ENCODE measurements at places on chromosomes 1 and 21.
A peak's percentile ranks its signal among the peaks of the same experiment; 100 is the strongest.

DNA sequence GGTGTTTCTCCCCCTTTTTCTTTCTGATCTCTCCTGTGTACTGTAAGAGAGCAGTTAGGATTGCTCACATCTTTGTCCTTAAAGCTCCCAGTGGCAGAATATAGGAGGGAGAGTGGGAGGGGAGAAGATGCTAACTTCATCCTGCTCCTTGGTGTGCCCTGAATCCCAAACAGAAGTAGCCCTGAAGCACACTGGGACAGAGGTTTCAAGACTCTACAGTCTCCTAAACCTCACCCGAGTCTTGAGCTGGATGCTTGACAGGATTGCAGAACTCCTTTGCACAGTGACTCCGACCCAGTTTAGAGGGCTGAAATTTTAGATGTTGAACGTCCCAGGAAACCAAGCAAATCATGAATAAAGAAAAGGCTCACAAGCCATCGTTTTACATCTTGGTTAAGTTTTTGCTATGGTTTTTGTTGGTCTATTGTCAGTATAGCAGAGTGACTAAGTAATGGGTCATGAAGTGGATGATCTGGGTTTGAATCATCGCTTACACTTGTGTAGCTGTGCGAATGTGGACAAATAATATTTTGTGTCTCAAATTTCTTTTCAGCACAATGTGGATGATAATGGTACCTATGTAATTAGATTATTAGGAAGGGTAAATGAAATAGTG, 37.5 kb downstream of the XCL2 start:
- DNase-seq: peak; percentile 22

GRCh38 chr1:66359815-66360214, 174.1 kb upstream of the SGIP1 start:
- no peak for DNase-seq

DNA sequence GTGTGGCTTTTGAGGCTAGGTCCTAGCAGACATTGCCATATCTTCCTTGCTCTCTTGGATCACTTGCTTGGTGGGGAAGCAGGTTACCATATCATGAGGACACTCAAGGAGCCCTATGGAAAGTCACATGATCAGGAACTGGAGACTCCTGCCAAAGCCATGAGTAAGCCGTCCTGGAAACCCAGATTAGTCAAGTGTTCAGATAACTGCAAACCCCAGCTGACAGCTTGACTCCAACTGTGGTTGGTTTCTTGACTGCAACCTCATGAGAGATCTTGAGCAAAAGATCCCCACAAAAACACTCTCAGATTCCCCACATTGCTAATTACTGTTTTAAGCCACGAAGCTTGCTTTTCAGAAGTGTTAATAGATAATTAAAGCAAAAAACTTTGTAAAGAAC, 58.6 kb downstream of the CACNA1E start:
- DNase-seq: peak; percentile 8

DNA sequence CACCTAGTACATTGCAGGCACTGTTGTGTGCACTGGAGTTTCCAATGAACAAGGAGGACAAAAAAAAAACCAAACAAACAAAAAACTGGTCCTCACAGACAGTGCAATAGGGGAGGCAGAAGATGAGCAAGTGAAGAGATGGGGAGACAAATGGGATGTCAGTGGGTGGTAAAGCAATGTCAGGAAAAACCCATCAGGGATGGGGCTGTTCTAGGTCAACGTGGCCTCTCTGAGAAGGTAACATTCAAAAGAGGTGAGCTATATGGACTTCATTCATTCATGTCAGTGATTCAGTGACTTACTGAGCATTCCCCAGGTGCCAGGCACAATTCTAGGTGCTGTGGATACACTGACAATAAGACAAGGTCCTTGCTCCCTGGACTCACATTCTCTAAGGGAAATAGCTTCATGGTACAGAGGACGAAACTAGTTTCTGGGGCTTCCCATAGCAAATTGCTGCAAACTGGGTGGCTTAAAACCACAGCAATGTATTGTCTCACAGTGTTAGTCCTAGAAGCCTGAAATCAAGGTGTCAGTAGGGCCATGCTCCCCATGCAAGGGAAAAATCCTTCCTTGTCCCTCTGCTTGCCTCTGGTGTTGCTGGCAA, 140.5 kb upstream of the KLHDC7A start:
- no peak for DNase-seq

- DNase-seq: peak; percentile 85
Measured at GRCh38 chr1:39845569-39846566, 37.4 kb downstream of the TRIT1 start.

GRCh38 chr1:188669728-188670382, 1807.8 kb downstream of the BRINP3 start:
- DNase-seq: peak; percentile 17

DNA sequence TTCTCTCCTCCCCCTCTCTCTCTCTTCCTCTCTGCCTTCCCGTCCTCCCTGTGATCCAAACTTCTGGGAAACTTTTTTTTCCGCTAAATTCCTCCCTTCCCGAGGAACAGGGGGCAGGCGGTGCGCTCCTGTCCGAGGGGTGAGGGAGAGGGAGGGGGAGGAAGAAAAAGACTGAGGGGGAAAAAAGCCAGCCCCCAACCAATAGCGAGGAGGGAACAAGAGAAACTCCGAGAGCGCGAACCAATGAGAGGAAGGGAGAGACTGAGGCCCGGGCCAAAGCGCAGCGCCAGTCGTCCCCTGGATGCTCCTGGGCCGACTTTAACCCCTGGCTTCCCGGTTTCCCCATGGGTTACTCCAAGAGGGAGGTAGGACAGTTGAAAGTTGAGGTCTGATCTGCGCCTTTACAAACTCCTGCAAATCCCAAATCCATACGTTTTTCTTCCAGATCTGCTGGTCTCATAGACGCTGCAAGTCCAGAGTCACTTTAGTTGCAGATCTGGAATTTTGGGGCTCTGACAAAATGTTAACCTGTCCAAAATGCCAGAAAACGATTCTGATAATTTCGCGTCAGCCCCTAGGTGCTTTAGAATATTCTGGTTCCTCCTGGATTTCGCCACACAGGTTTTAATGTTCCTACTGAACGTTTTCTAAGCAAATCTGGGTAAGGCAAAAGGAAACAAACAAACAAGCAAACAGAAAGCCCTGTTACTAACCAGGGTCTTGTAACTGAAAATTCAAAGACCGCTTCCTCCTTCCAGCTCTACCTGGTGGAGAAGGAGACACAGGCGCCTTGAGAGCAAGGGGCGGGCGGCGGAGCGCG, at the start of gene TBX15:
Gene TBX15, minus strand, starts transcription at position 158 of the 820 bp plus-strand sequence. CDS start 548 bp downstream, outside the sequence.
- peak; percentile 94 for DNase-seq

- DNase-seq: no peak
Measured at GRCh38 chr1:12344596-12345349, 114.9 kb downstream of the VPS13D start.

- peak; percentile 93 for DNase-seq
Measured at GRCh38 chr21:38159355-38159754, 97.4 kb upstream of the KCNJ15 start.

GRCh38 chr1:174967845-174968705, 31.7 kb upstream of the CACYBP start:
- no peak for DNase-seq

GRCh38 chr1:151326619-151327222, 495 bp downstream of the PI4KB start:
- DNase-seq: peak; percentile 50

GRCh38 chr1:161051219-161051618, 5.4 kb upstream of the USF1 start:
- no peak for DNase-seq

DNA sequence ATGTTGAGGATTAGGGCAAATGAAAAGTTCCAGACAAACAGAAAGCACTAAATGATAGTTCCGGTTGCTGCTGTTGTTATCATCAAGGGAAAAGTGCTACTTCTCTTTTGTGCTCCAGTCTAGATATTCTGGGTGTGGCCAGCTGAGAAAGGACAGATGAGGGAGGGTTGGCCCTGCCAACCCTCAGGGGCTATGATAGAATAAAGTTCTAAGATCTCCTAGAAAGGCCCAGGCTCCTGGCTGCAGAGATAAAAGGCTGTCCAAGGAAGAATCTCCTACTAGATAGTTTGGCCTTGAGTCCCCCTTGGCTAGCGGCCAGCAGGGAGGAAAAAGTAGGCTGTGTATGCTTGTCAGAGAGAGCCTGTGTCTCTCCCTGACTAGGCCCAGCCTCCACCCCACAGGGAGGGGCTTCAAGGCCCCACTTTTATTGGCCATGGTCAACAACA, 31.5 kb downstream of the RIMS3 start:
- DNase-seq: no peak

GRCh38 chr1:19644681-19645410, 735 bp downstream of the NBL1 start:
- no peak for DNase-seq

DNA sequence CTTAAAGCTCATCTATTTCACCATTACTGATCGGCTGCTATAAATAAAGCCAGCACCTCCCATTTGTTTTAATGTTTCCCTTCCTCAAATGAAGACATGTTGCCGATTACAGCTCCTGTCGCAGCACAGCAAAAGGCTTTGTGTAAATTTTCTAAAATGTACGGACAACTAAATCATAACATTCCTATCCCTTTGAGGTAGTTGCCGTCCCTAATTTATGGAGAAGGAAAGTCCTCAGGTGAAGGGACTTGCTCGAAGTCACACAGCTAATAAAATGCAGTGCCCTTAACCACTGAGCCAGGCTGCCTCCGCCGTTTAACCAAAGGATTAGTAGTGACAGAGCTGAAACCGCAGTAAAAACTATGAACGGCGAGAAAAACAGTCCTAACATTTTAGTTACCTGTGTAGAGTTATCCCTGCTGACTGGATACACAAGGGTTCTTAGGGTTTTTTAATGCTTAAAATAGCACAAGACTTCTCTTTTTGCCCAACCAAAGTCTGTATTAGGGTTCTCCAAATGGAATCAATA, 871 bp downstream of the PINK1 start:
- DNase-seq: no peak

DNA sequence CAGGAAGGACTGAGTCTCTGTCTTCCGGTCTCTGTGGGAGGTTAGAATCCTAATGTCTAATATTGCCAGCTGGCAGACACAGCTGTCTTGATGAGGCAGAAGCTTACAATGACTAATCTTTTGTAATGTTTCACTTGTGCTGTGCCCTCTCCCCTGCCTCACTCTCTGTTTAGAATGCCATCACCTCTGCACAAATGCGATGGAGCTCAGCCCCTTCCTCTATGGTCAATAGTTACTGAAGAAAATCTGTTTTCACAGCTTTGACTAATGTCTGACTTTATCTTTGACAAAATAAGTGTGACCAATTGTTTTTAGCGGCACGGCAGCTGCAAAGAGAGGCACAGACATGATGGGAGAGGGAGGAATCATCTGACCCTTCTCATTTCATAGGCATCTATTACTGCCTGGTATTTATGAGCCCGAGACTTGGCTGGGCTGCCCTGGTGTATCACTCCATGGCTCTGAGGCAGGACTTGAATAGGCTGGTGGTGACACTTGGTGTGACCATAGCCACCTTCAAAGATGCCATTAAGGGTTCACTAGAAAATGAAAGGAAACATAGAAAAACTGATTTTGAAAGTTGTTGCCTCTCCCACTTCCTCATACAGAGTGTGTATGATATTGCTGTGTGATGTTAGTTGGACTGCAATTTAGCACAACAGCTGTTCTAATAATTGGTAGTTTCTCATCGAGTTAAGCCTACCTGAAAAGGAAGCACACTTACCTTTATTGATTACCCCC, 163.2 kb upstream of the NBPF11 start:
- peak; percentile 42 for DNase-seq

GRCh38 chr1:51284487-51284954, 45.8 kb downstream of the TTC39A start:
- DNase-seq: no peak

DNA sequence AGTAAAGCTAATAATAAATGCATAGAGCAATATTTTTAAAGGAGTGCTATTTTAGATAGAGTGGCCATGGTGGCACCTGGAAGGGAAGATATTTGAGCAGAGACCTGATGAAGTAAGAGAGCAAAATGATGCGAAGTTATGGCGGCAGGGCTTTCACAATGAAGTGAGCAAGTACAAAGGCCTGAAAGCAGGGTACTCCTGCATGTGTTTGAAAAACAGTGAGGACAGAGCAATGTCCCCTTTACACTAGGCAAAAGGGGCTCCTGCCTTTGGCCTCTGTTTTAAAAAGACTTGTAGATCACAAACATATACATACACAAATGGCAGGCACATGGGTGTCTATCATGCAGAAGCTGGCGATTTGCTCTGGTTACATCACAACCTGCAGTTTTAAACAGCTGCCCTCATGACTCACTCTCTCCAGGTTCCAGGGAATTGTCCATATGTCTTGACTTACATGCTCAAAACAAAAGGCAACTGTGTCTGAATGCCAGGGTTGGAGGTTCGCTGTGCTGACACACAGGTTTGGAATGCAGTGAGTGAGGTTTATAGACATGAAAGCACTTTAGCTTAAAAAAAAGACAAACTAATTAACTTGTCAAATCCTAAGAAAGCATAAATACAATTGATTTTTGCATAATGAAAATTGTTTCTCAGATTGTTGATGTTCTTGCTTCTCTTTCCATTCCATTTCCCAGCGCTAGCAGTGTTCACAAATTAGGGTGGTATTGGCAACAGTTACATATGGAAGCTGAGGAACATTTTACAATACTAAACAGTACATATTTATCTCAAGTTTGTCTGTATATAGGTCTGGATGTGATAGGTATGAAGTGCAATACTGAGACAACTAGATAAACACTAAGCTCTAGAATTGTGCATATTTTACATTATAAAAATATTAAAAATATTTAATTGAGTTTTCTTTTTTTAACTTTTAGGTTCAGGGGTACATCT, 313.9 kb downstream of the BARHL2 start:
- peak; percentile 86 for DNase-seq

GRCh38 chr21:37837381-37837780, 78.9 kb downstream of the KCNJ6 start:
- DNase-seq: no peak

DNA sequence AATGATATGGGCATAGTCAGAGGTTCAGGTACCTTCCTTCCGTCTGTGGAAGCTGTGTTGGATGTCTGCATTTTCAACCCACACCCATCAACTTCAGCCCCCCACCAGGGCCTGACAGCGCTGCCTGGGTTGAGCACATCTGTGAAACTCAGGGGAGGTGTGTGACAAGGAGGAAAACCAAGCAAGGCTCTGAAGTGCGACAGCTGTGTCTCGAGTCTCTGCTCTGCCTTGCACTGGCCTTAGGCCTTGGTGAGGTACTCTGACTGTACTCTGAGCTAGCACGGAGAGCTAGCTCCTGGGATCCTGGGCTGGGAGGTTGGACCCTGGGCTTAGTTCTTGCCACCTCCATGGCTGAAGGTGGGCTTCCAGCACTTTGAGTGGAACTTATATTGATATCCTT, 9.1 kb downstream of the VANGL2 start:
- DNase-seq: no peak

GRCh38 chr1:26950602-26951001, 9.7 kb downstream of the KDF1 start:
- DNase-seq: no peak

- peak; percentile 8 for DNase-seq
Measured at GRCh38 chr1:43706598-43707189, 642 bp upstream of the ST3GAL3 start.

GRCh38 chr21:39386194-39386593, 37.3 kb upstream of the HMGN1 start:
- DNase-seq: peak; percentile 42

DNA sequence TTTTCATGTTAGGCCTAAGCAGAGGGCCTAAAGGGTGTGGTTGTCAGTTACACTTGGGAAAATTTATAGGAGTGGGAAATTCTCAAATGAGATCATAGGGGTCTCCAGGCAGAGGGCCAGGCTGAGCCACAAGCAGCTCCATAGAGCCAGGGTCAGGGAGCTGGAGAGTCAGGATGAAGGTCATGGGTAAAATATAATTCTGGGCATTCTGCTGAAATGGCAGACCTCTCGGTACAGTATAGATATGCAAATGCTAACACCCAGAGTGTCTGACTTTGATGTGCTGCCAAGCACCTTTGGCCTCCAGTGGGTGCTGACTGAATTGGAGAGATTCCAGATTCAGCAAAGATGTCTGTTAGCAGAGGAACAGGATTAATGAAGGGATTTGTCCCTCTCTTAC, 40.1 kb downstream of the DNM3 start:
- no peak for DNase-seq
